ENCODE measurements at places on chromosomes 3 and 15.

GRCh38 chr3:157607826-157608405, 104.7 kb upstream of the VEPH1 start:
- no peak for DNase-seq

- DNase-seq: no peak
Measured at GRCh38 chr15:75367006-75367405, 1.4 kb downstream of the MAN2C1 start.

DNA sequence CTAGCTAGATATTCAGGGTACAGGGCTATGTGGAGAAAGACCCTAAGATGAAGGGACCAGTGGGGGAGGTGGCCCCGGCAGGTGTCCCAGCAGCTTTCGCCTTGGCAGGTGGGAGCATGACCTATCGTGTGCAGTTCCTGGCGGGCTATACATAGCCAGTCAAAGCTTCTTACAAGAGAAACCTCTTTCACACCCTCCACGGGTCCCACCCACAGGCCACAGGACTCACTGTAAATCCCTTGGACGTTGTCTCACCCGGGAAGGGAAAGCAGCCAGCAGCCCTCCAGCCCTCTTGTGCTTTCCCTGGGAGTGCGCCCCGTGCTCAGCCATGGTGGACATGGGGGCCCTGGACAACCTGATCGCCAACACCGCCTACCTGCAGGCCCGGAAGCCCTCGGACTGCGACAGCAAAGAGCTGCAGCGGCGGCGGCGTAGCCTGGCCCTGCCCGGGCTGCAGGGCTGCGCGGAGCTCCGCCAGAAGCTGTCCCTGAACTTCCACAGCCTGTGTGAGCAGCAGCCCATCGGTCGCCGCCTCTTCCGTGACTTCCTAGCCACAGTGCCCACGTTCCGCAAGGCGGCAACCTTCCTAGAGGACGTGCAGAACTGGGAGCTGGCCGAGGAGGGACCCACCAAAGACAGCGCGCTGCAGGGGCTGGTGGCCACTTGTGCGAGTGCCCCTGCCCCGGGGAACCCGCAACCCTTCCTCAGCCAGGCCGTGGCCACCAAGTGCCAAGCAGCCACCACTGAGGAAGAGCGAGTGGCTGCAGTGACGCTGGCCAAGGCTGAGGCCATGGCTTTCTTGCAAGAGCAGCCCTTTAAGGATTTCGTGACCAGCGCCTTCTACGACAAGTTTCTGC, 15.0 kb downstream of the GRK7 start:
- no peak for DNase-seq

GRCh38 chr15:78946493-78946892, 1.6 kb upstream of the CTSH start:
- no peak for DNase-seq

DNA sequence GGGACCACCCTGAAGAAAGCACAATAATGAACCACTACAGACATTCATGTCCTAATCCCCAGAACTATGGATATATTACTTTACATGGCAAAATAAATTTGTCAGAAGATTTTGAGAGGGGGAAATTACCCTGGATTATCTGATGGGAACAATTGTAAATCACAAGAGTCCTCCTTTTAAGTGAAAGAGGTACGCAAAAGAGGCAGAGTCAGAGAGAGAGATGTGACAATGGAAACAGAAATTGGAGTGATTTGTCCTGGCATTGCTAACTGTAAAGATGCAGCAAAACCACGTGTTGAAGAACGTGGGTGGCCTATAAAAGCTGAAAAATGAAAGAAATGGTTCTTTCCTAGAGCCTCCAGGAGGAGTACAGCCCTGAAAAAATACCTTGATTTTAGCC, 1121.4 kb upstream of the ALCAM start:
- no peak for DNase-seq

- DNase-seq: no peak
Measured at GRCh38 chr3:66121318-66121717, 82.6 kb upstream of the MAGI1 start.

DNA sequence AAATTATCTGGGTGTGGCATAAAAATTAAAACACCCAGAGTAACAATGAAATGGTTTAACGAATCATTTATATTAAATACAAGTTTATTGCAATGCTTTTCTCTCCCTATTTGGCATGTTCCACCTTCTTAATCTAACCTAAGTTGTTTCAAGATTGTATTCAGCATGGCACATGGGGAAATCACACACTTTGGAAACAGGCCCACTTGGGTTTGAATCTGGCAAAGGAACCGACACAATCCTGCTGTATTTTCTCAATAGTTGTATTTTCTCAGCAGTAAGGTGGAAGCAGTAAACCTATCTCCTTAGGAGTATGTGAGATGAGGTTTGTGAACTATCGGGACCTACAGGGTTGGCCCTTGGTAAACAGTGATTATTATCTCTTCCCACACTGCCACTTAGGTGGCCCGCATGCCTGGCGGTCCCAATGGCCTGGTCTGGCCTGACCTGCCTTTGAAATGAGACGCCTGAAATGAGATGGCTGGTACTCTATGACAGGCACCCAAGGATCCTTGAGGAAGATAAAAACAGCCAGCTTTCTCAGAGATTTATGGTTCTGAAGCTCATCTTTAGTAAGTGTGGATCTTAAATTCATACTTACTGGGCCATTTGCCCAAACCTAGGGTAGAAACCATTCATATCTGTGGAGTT, 45.3 kb upstream of the VILL start:
- DNase-seq: no peak

DNA sequence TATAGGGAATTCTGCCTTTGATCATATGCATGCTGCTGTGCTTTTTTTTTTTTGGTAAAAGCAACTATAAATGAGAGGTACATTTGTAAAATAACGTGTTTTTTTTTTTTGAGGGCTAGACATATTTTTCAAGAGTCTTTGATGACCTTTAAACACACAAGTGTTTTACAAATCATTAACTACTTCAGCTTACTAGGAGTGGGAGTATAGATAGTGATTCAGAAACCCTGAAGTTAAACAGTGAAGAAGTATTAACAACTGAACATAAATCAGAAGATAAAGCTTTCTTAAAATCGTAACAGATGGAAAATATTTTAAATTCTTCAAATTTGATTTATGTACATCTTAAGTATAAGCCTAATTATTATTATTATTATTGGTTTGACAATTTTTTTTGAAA, 2.9 kb upstream of the GMNC start:
- no peak for DNase-seq

DNA sequence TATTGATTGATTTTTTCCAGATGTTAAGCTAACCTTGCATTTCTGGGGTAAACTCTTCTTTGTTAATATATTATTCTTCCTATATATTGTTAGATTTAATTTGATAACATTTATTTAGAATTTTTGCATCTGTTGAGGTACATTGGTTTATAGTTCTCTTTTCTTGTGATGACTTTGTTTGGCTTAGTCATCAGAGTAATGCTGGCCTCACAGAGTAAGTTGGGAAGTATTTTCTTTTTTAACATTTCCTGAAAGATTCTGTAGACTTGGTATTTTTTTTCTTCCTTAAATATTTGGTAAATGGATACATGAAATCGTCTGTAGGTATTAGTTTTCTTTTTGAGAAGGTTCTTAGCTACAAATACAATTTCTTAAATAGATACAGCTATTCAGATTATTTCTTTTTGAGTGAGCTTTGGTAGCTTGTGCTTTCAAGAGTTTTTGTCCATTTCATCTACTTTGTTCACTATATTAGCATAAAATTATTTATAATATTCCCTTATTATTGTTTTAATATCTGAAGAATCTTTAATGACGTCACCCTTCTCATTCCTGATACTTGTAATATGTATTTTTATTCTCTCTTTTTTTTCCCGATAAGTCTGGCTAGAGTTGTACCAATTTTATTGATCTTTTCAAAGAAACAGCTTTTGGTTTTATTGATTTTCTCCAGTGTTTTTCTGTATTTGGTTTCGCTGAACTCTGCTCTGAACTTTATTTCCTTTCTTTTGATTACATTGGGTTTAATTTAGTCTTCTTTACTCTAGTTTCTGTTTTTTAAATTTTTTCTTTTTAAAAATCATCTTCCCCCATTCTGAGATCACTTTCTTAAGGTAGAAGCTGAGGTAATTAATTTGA, 6.5 kb upstream of the HPS3 start:
- no peak for DNase-seq

DNA sequence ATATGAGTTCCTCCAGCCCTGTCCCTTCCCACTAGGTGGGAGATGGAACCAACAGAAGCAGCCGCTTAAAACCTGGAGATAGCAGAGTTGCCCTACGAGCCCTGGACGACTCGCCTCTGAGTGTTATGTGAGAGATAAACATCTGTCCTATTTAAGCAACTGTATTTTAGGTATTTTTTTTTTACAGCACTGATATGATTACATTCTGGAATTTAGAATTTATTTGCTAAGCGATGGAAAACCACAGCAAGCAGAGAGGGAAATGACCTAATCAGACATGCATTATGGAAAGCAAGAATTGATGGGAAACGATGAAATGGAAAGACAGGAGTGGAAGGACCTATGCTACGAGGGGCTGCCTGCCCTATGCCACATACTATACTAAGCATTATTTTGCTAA, 379.0 kb upstream of the IL12A start:
- DNase-seq: no peak

DNA sequence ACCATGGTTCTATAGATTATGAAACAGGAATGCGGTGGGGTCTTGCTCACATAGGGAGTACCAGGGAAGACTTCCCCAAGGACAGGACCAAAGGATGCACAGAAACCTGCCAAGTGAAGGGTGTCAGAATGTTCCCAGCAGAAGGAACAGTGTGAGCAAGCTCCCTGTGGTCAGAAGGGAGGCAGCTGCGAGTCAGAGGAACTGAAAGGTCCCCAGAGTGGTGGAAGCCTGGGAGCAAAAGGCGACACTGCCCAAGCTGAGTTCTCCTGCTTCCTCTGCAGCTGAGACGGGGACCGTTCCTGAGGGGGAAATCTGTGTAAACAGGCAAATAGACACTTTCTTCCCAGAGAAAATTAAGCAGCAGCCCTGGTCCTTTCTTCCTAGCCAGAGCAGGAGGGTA, 14.2 kb upstream of the SLC6A6 start:
- DNase-seq: no peak

DNA sequence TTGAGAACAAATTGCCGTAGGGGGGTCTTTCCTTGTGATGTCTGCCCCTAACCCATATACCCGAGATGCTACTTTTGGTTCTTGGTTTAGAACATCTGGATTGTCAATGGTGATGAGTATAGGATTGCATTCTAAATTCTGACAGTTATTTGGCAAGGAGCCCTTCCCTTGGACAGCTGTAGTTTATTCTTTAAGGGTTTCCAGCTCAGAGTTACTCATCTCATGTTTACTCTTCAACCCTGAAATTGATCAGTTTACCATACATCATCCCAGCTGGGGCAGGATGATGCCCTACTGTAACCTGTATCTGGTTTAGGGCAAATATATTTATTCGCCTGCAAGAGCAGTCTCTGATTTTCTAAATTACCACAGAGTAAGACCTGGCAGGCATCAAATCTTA, 85.7 kb upstream of the XCR1 start:
- no peak for DNase-seq

- no peak for DNase-seq
Measured at GRCh38 chr3:119019767-119020518, 14.7 kb downstream of the IGSF11 start.

GRCh38 chr3:39781632-39782031, 27.8 kb upstream of the MYRIP start:
- no peak for DNase-seq

DNA sequence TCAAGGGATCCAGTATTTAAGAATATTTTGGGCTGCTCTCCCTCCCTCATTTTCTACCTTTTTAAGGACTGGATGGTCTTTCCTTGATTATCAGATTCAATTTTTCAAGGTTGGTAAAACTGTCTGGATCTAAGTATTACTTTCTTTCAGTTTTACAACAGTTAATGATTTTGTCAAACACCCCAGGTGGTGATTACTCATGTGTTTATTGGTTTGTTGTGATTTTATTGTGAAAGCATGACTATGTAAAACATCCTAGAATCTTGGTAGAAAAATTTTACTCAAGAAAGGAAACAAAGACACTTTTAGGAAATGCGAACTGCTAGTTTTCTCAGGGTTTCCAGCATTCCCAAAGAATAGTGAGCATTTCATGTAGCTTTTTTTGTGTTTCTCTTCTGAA, 7.3 kb downstream of the GTF2E1 start:
- no peak for DNase-seq

GRCh38 chr3:148079370-148079769, 618.3 kb upstream of the AGTR1 start:
- no peak for DNase-seq

- DNase-seq: no peak
Measured at GRCh38 chr3:47007482-47008233, 28.2 kb downstream of the NBEAL2 start.

GRCh38 chr3:55204417-55204816, 276.6 kb upstream of the LRTM1 start:
- DNase-seq: no peak

- DNase-seq: no peak
Measured at GRCh38 chr15:70269311-70269911, 171.7 kb upstream of the TLE3 start.

- DNase-seq: peak; percentile 65
Measured at GRCh38 chr3:11803977-11804892, 42.5 kb downstream of the TAMM41 start.

DNA sequence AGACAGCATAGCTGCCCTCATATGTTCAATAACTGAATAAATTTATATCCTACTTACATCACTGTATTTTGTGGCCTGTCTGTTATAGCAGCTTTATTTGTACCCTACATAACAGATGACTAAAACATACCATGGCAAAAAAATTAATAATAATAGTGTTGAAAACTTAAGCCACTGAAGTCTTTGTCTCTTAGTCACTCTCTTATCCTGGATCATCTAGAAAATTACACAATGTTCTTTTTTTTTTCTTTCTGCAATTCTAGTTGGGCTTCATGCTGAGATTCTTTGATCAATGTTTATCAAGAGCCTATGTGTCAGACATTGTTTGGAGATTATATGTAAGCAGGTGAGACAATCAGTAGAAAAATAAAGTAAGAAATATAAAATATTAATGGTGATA, 519.3 kb upstream of the ARPP21 start:
- no peak for DNase-seq

GRCh38 chr15:28096670-28097431, 2.3 kb downstream of the OCA2 start:
- no peak for DNase-seq

- no peak for DNase-seq
Measured at GRCh38 chr3:8494327-8494726, 7.3 kb upstream of the LMCD1 start.

- no peak for DNase-seq
Measured at GRCh38 chr3:33543601-33544000, 103.4 kb upstream of the UBP1 start.

GRCh38 chr3:14392231-14392630, 10.2 kb upstream of the SLC6A6 start:
- DNase-seq: no peak

DNA sequence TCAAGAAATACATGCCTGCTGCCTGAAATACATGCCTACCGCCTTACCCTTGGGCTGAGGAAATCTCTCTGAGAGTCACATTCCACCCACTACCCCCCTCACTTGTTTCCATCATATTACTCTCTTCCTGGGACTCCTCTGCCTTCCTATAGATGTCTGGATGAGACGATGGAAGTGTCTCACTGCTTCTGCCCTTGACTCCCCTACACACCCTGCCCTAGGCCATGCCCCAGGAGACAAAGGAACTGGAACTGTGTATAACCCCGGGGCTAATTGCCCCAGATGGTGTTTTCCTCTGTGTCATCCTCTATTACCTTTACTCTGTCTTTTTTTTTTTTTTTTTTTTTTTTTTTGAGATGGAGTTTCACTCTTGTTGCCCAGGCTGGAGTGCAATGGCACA, 102.0 kb downstream of the GTPBP8 start:
- no peak for DNase-seq
